ENCODE measurements at places on chromosomes 7 and 10.
A peak's percentile ranks its signal among the peaks of the same experiment; 100 is the strongest.

- no peak for DNase-seq
Observed at GRCh38 chr7:36881233-36881874, 157.1 kb upstream of the AOAH start.

- DNase-seq, result no peak
Observed at GRCh38 chr10:72740528-72740927, 48.6 kb downstream of the MCU start.

DNA sequence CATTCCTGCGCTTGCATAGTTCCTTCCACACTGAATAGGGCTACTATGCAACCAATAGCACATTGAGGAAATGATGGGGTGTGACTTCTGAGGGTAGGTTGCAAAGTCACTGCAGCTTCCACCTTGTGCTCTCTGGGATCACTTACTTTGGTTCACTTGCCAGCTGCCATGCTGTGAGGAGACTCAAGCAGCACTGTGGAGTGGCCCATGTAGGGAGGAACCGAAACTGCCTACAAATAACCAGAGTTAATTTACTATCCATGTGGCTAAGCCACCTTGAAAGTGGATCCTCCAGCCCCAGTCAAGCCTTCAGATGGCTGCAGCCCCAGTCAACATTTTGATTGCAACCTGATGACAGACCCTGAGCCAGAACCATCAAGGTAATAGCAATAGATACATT lies 64.3 kb downstream of the FAM204A start:
- no peak for DNase-seq

- DNase-seq, result no peak
Observed at GRCh38 chr7:2257046-2257551, 15.1 kb downstream of the NUDT1 start.

GRCh38 chr7:51123322-51124019 lies 193.1 kb downstream of the COBL start:
- DNase-seq, result peak; percentile 87

GRCh38 chr10:78004215-78005026 lies 24.9 kb downstream of the POLR3A start:
- no peak for DNase-seq

DNA sequence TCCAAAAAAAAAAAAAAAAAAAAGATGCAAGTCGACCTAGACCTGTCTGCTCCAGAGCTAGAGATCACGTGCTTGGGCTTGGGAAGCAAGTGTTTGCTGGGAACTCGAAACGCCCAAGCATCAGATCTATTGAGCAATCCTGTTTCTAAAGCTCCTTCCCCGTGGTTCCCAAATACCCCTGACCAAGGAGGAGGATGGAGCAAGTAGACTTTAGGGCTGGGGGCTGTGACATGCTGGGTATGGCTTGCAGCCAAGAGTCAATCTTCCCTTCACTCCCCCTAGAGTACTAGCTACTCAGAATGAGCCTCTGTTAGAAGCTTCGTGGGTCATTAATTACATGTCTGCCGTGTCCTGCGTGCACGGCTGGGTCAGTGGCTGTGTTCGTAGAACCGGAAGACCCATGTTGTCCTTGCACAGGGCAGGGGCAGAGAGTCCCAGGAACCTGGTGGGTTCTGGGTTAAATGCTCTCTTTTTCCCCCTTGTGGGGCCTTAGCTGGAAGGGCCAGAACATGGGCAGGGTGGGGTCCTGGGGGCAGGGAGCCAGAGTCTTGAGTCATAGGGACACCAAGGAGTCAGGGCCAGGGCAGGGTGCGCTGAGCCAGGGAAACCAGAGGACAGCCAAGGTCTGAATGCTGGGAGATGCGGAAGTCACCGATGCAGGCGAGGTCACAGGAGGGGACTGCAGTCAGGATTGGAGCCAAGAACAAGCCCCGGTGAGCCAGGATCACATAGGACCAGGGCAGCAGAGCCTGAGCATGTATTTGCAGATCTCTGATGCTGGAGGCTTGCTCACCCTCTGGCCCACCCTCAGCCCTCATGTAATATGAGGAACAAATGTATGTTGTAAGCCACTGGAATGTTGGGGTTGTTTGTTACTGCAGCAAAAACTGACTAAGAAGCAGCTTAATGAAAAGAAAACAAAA lies 34.6 kb upstream of the TPST1 start:
- no peak for DNase-seq

- no peak for DNase-seq
Observed at GRCh38 chr10:28520346-28520745, 12.6 kb upstream of the WAC start.

- no peak for DNase-seq
Observed at GRCh38 chr7:113698556-113699220, 220.1 kb downstream of the PPP1R3A start.

DNA sequence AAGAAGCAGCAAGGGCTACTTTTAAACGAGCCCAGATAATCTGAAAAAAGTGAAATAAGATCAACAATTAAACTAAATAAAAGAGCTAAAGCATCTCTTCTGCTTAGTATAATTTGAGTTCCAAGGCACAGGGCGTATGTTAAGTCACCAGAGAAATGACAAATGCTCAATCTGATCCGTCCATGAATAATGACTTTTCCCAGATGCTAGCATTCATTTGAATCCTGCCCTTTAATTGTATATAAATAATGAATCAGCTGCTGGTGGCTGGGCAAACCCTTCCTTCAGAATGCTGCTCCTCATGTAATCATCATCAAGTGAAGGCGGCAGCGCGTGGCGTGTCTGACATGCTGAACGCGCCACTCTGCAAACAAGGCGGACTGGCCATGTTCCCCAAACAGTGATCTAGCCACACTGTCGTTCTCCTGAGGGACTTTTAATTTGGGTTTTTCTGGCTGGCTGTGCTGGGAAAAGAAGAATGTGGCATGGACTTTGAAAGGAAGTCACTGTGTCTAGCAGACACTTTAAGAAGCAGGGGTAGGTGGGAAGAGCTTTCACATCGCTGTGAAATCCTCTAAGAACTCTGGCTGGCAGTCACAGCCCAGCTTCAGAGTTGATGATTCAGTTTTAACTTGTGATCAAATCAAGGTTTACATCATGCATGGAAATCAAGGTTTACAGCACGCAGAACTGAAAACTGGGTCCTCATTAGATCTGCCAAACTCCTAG lies 70.7 kb downstream of the BEND7 start:
- no peak for DNase-seq

DNA sequence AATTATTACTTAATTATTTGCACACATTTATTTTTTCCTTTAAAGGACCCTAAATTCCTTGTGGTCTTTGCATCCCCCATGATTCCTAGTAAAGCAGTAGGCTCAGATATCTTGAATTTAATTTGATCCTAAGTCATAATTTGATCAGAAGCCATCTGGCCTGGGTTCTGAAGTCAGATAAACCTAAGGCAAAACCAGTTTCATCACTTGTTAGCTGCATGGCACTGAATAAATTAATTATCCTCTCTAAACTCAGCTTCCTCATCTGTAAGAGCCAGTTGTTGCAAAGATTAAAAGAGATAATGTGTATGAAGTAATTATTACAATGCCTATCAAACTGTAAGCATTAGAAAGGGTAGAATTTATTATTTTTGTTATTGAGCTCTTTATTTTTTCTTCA lies 293.1 kb downstream of the GRM8 start:
- no peak for DNase-seq

DNA sequence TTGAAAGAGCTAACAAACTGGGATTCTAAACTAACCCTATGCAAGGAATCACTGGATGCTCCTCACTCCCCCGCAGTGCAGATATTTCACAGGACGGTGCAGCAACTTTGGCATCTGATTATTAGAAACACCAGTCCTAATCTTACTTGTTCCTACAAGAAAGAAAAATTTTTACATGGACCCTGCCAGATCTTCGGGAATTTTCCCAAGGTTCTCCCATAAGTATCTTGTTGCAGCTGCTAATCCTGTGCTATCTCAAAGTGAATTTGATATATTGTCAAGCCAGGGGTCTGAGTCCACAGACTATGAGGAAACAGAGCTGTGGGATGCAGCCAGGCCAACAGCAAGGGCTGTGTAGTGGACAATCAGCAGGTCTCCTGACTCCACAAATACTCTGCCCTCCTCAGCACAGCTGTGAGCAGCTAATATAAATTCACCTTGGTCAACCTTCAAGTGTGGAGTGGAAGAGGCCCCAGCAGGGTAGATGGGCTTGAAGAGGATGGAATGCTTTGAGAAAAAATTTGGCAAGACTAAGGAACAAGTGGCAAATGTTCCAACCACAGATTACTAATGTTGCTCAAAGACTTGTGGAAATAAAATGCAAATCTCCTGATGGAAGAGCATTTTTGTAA lies 25.6 kb downstream of the VSTM4 start:
- no peak for DNase-seq

- DNase-seq, result no peak
Observed at GRCh38 chr10:113971349-113971973, 72.2 kb upstream of the ADRB1 start.

DNA sequence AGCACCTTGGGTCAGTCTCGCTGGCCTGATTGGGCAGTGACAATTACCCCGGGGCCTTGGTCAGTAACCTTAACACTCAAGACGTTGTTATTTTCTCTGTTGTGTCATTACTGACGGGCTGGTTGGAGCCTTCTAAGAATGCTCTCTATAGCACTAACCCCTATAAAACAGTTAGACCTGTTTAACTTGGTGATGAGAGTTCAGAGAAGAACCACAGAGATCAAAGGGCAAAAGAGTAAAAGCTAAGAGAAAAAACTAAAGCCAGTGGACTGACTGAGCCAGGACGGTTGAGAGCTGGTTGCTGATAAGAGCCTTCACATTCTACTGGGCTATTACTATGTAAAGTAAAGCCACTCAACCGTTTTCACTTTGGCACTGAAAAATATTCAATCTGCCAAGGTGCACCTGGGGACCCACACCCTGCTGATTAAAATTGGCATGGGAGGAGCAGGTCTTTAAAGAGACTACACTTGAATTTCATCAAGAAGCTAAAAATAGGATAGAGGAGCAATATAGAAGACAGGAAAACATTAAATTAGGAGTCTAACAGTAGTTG lies 13.6 kb upstream of the ITGB1 start:
- DNase-seq, result no peak

DNA sequence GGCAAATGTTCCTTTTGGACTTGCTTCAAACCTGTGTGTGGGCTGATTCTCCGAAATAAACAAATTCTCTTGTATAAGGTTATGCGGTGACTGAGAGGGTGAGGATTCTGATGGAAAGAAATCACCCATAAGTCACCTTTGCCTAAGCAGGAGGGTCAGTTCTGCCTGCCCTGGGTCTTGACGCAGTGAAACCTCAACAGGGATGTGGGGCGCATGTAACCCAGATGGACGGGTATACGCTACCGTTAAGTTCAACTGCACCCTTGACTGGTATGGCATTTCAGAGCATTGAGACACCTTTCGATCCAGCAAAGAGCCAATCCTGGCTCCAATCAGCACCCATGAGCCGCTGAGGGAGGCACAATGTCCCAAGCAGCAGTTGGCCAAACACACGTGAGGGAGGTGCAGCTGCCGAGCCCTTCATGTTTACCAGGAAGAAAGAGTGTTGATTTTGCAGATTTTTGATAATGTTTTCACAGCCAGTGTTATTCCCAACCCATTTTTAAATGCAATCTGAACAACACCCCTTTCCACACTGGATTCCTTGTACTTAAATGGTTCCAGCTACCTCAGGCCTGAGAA lies 48.1 kb downstream of the SORBS1 start:
- DNase-seq, result no peak

DNA sequence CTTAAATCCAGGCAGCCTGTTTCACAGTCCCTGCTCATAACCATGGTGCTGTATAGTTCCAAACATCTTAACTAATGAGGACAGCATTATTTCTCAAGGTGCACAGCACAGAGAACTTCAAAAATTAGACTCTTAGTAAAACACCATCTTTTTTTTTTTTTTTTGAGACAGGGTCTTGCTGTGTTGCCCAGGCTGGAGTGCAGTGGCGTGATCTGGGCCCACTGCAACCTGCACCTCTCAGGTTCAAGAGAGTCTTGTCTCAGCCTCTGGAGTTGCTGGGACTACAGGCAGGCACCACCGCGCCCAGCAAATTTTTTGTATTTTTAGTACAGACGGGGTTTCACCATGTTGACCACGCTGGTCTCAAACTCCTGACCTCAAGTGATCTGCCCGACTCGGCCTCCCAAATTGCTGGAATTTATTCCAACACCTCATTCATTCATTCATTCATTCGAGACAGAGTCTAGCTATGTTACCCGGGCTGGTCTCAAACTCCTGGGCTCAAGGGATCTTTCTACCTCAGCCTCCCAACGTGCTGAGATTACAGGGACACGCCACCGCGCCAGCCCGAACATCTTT lies 507 bp upstream of the TMEM254 start:
- DNase-seq, result no peak

DNA sequence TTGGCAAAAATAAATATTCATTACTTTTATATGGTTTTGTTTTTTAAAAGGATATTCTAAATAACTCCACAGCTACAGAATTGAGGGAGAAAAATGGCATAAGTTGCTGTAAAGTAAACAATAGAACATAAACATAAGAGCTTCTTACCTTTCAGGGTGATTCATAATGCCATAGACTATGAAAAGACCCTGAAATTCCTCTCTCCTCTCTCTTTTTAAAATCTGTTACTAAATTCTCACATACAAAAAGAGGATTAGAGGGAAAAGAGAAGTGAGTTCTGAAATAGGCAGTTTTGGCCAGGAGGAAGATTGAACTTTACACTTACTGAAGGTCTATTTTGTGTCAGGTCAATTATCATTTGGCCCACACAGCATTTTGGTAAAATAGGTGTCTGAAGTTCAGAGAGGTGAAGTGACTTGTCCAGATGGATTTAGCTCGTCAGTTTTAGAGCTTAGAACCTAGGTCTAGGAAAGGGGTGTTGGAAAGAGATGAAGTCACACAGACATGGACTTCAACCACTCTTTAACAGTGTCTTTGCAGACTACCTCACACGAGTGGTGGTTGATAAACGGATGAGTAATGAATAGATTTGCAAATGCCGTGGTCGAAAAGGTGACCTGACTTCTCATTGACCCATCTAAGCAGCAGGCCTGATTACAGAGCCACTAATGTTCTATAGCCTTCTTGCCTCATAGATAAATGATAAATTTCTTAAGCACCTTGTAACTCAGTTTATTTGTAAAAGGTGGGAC lies 190.6 kb upstream of the CCDC6 start:
- DNase-seq, result no peak

- no peak for DNase-seq
Observed at GRCh38 chr10:29595636-29596225, 39.0 kb downstream of the SVIL start.

DNA sequence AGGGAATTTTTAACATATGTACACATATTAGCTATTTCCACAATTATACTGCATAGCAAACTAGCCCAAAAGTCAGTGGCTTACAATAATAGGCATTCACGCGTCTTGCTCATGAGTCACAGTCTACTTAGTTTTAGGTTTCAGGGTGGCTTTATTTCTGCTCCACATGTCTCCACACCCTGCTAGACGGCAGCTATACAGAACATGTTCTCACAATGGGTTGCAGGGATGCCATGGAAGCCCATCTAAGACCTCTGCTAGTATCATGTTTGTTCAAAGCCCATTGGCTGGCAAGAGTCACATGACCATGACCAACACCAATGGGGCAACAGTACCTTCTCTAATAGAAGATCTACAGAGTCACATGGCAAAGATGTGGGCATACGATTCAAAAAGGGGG lies 96.3 kb upstream of the NEBL start:
- DNase-seq, result no peak

GRCh38 chr7:28408105-28408959 lies 4.0 kb upstream of the CREB5 start:
- DNase-seq, result no peak
